ENCODE measurements at places on chromosomes 5 and 9.

GRCh38 chr5:134091626-134092121, 22.8 kb upstream of the TCF7 start:
- no peak for DNase-seq

DNA sequence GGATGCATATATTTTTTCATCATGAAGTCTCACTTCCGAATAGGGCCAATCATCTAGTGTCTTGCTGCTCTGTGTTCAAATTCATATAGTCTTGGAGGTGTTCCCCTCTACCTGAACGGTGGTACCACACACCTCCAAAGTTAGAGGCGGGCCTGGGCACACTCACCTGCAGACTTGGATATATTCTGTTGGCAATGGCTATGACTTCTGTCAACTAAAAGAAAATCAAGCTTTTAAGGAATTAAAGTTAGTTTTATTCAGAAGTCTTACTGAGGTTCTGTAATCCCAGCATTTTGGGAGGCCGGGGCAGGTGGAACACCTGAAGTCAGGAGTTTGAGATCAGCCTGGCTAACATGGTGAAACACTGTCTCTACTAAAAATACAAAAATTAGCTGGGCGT, 2.6 kb upstream of the NIPAL4 start:
- no peak for DNase-seq

- no peak for DNase-seq
Observed at GRCh38 chr5:122880749-122881148, 35.3 kb downstream of the SNX24 start.

GRCh38 chr9:42388846-42389245, 205.4 kb downstream of the SPATA31A6 start:
- DNase-seq = no peak

DNA sequence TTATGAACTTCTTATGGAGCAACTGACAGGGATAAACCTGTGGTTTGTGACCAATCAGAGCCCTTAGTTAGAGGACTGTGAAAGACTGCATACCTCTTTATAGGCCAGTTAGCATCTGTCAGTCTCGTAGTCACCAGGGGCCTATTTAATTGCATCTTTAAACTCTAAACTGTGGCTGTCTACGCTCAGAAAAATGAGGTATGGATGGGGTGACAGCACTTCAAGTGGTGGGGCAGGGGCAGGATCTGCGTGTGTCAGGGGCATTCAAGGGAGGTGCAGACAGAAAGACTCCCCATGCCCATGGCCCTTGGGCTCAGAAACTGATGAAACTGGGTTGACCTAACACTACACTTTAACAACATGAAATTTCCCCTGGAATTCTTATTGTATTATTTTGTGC, 132.6 kb upstream of the TBCA start:
- DNase-seq = no peak

DNA sequence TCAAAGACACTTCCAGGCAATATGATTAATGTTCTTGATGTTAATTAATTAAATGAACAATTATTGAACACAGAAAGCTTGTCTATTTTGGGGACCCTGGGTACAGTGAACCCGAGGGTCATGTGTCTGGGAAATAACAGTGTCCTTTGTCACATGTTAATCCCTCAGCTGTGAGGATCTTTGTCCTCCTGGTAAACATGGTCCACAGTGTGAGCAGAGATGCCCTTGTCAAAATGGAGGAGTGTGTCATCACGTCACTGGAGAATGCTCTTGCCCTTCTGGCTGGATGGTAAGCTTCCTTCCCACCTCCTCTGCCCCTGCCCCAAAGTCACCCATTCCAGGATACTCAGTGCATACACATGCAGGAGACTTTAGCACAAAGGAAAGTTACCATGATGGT, 107.9 kb downstream of the MEGF10 start:
- DNase-seq = no peak

DNA sequence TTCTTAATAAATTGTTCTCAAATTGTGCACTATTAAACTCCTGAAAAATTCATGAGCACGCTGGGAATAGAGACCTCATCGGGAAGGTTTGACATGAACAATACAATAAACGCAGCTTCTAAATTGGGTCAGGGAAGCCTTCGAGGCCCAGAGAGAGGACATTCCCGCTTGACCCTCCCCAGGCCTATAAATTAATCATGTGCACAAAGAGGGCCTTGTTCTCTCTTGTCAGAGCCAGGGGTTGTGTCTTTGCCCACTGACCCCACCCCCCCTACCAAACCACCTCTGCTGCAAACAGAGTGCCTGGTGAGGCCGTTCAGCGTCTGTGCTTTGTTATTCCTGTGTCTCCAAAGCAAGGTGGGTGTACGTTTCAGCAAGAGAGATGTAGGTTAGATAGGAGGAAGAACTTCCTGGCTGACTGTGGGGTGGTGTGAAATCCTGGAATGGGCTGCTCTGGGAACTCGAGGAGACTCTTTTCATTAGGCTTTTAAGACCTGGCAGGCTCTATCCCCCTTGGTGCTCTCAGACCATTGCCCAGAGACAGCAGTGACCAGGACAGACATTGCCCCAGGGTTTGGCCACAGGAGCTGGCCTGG, 18.2 kb upstream of the DAB2IP start:
- no peak for DNase-seq

DNA sequence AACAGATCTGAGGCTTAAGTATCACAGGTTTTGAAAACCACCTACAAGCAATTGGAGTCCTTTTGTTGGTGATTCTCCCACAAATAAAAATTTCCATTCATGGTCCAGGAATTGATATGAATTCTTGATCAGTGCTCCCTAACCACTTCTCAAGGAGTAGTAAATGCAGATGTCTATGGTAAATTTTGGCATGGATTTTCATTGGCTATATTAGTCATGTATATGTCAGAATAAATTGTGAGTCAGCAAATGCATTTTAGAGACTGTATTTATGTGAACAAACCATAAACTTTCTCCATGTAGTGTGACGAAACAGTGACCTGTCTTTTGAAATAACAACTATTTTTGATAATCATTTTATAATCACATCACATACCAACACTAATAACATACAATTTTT, 611.1 kb downstream of the HTR1A start:
- DNase-seq = no peak

- no peak for DNase-seq
Observed at GRCh38 chr5:170159947-170160346, 54.2 kb downstream of the FOXI1 start.

GRCh38 chr9:122076117-122076516, 17.0 kb downstream of the TTLL11 start:
- no peak for DNase-seq

GRCh38 chr9:103942200-103942599, 151.9 kb upstream of the SMC2 start:
- DNase-seq = no peak

DNA sequence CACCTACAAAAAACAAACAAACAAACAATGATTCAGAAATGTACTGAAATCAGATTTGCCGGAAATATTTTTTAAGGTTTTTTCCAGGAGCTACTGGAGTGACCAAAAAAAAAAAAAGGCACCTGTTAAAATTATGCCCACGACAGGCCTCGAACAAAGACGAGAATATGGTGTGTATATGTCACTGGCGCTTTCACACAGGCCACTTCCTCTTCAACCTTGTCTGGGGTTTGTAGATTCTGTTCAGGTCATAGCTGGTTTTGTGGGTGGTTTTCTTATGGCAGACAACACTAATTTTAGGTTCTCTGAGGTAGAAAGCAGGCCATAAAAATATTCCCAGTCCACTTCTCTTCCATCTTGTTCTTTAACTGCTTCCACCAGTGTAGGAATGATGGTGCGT, 7.0 kb downstream of the NDUFB6 start:
- DNase-seq = no peak

- DNase-seq = peak; percentile 91
Observed at GRCh38 chr9:134422301-134423090, 96.2 kb downstream of the RXRA start.

GRCh38 chr5:168156170-168156569, 135.3 kb upstream of the WWC1 start:
- no peak for DNase-seq

GRCh38 chr5:33129309-33129708, 311.5 kb upstream of the TARS1 start:
- DNase-seq = peak; percentile 6

DNA sequence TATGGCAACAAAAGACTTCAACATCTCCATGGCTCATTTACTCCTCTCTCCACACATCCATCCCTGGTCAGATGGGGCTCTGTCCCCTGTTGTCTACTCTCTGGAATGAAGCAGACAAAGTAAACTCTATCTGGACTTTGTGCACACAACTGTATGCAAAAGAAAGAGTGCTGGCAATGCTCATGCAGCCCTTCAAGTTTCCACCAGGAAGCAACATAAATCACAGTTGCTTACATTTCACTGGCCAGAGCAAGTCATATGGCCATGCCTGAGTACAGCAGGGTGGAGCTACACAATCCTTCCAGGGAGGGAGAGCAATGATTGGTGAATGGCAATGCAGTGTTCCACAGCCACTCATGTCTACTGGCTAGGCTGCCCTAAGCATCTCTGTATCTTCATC, 12.4 kb upstream of the SHC3 start:
- no peak for DNase-seq

- no peak for DNase-seq
Observed at GRCh38 chr9:105313238-105313637, 68.8 kb downstream of the SLC44A1 start.

All from kidney (tissue), 22 donors.